ENCODE measurements at places on chromosomes 3 and 15. TPM values are rescaled to one million over a fixed set of nuclear protein-coding genes. Genes with fewer than 3 reads are reported as not detected.

Gene MASP1
- 14.5 TPM for polyA plus RNA-seq

Gene MAP2K5
- polyA plus RNA-seq: 21.8 TPM

Gene COPS2
- 119 TPM for polyA plus RNA-seq

Gene BNC1
- polyA plus RNA-seq: 2.5 TPM

Gene COPG1
- 118 TPM for polyA plus RNA-seq

Gene SLC9C1
- polyA plus RNA-seq: not detected

Gene GRK7
- 0.20 TPM for polyA plus RNA-seq

Gene SEMA6D
- 68.3 TPM for polyA plus RNA-seq

Gene TRAT1
- not detected for polyA plus RNA-seq

Gene ADCY5
- polyA plus RNA-seq: 10.5 TPM

Gene NAALADL2
- polyA plus RNA-seq: not detected

Gene FANCD2OS
- polyA plus RNA-seq: not detected

Gene CASR
- polyA plus RNA-seq: 0.29 TPM

Gene CHAC1
- 3.2 TPM for polyA plus RNA-seq

Gene RTF1
- polyA plus RNA-seq: 50.5 TPM

Gene FEZF2
- not detected for polyA plus RNA-seq

Gene GPR62
- polyA plus RNA-seq: 0.41 TPM

Gene COL7A1
- polyA plus RNA-seq: 14.2 TPM

Gene LNP1
- polyA plus RNA-seq: 7.4 TPM

Gene CRYGS
- polyA plus RNA-seq: 4.7 TPM

Gene PPP1R14D
- 0.22 TPM for polyA plus RNA-seq

Gene MYL3
- polyA plus RNA-seq: 340 TPM

Gene CGNL1
- polyA plus RNA-seq: 10.6 TPM

Gene LRTM1
- 142 TPM for polyA plus RNA-seq

Gene CFAP161
- polyA plus RNA-seq: 0.25 TPM

Gene LRRC31
- polyA plus RNA-seq: not detected

Gene ITPKA
- polyA plus RNA-seq: 0.29 TPM

Gene LIPH
- polyA plus RNA-seq: 0.14 TPM

Gene ABI3BP
- polyA plus RNA-seq: 338 TPM

Gene CCDC39
- polyA plus RNA-seq: 1.1 TPM

Gene P2RY12
- polyA plus RNA-seq: 0.72 TPM

Gene ACY1
- 13.0 TPM for polyA plus RNA-seq

Gene RFT1
- polyA plus RNA-seq: 15.1 TPM

Gene TGM4
- not detected for polyA plus RNA-seq

Gene FYCO1
- polyA plus RNA-seq: 40.4 TPM

Gene NR2E3
- 4.8 TPM for polyA plus RNA-seq

Gene POLQ
- polyA plus RNA-seq: 4.8 TPM

Gene EPHB1
- polyA plus RNA-seq: 36.3 TPM

Gene ADAMTS9
- polyA plus RNA-seq: 73.2 TPM

Gene TEX55
- not detected for polyA plus RNA-seq

Gene NRROS
- not detected for polyA plus RNA-seq

Gene C3orf80
- polyA plus RNA-seq: 0.13 TPM

Gene ECE2
- not detected for polyA plus RNA-seq

Gene KCNMB3
- polyA plus RNA-seq: not detected

Gene RBM5
- polyA plus RNA-seq: 125 TPM

Gene PLCL2
- 15.1 TPM for polyA plus RNA-seq

Gene SLC51B
- polyA plus RNA-seq: 1.4 TPM

Gene ISLR
- 184 TPM for polyA plus RNA-seq

Gene DYNC1LI1
- 38.1 TPM for polyA plus RNA-seq

Gene SCG5
- 24.1 TPM for polyA plus RNA-seq

Gene GOLGA8N
- polyA plus RNA-seq: 12.8 TPM

Measured in muscle of arm (tissue), 14 donors.